Spleen (tissue), 13 donors: ENCODE measurements at places on chromosomes 7 and 10. TPM values are rescaled to one million over a fixed set of nuclear protein-coding genes. Genes with fewer than 3 reads are reported as not detected.

GRCh38 chr7:91537260-91538152 is 273.3 kb downstream of the FZD1 start:
- DNase-seq, result no peak

OR2A12 gene
- not detected for total RNA-seq

IRF5 gene
- total RNA-seq, result 48.2 TPM

SUPV3L1 gene
- total RNA-seq, result 24.2 TPM

LIPJ gene
- total RNA-seq, result 0.21 TPM

DNA sequence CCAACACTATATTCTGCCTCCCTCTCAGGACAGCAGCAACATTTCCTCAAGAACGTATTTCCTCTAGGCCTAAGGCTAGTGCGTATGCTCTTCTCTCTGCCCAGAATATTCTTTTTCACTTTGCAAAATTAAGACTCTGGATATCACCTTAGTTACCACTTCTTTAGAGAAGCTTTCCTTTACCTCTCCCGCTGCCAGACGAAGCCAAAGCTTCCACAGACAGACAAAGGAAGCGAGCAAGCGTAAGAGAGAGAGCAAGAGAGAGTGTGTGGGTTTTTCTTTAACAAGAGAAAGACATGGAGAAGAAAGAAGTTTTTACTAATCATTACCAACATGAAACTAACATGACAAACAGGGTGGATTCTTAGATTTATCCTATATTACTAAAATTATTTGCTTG is 64.1 kb downstream of the P4HA1 start:
- no peak for DNase-seq

- DNase-seq, result no peak
Measured at GRCh38 chr10:28842321-28842720, 165.0 kb downstream of the BAMBI start.

TAX1BP1 gene
- 117 TPM for total RNA-seq

- peak; percentile 89 for DNase-seq
Measured at GRCh38 chr10:97553575-97554031, 19.0 kb upstream of the ANKRD2 start.

DNA sequence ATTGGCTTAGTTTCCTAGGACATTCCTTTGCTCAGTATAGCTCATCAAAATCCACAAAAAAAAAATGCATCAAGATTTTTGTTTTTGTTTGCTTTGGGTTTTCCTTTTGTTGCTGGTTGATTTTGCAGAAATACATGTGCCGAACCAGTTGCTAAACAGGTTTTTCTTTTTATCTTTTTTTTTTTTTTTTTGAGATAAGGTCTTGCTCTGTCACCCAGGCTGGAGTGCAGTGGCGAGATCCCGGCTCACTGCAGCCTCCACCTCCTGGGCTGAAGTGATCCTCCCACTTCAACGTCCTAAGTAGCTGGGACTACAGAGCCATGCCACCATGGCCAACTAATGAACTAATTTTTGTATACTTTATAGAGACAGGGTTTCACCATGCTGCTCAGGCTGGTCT is 8.3 kb downstream of the CSTF2T start:
- DNase-seq, result no peak

DNA sequence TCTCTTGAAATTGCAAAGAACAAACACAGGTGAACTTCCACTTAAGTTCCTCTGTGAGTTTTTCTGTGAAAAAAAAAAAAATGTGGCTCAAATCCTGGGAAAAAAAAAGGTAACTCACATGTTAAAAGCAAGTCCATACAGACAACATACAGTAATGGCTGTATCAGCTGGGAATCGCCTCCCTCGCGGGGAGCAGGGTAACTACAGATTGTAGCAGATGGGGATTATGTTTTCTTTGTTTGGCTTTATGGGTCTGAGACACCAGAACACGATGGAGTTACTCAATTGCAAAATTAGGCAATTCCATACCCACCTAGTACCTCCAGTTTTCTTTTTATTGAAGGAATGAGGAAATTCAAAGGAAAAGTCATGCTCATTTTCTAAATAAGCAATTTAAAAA is 42.3 kb downstream of the FEZF1 start:
- DNase-seq, result no peak

MOGAT3 gene
- not detected for total RNA-seq

- DNase-seq, result no peak
Measured at GRCh38 chr7:4650433-4651047, 31.6 kb upstream of the FOXK1 start.

FAM180A gene
- total RNA-seq, result not detected

RPEL1 gene
- total RNA-seq, result not detected

DNA sequence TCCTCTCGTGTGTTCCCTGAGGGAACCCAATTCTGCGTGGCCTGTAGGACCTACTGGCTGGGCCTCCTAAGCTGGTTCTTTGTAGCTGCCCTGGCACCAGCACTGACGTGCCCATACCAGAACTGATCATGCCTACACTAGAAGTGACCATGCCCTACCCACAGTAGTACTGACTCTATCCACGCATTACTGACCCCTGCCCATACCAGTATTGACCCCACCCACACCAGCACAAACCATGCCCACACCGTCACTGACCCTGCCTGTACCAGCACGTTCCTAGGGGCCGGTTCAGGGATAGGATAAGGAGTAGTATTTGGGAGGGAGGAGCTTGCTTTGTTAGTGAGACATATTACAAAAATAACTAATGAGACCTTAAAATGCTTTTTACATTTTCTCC is 88.0 kb downstream of the DOCK1 start:
- DNase-seq, result no peak

GRCh38 chr10:607545-608185 is 81.8 kb downstream of the DIP2C start:
- DNase-seq, result peak; percentile 8

GRCh38 chr10:119786117-119786769 is 60.4 kb downstream of the INPP5F start:
- DNase-seq, result no peak

DNA sequence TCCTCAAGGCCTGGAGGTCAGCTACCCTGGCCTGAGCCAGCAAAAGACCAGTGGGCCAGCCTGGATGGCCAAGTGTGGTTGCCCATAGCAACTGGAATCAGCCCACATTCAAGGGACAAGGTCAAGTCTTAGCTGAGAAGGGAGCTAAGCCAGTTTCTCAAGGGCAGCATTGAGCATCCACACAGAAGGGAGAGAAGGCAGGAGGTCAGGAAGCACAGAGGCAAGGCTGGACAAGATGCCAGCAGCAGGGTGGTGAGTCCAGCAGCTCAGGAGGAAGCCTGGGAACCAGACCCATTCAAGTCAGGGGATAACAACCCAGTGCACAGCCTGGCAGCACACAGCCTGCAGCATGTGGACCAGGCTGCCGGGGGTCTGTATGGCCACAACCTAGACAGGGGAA is 54.0 kb upstream of the ZMIZ1 start:
- peak; percentile 62 for DNase-seq

- DNase-seq, result peak; percentile 51
Measured at GRCh38 chr10:70125918-70126552, 6.6 kb downstream of the AIFM2 start.

DNA sequence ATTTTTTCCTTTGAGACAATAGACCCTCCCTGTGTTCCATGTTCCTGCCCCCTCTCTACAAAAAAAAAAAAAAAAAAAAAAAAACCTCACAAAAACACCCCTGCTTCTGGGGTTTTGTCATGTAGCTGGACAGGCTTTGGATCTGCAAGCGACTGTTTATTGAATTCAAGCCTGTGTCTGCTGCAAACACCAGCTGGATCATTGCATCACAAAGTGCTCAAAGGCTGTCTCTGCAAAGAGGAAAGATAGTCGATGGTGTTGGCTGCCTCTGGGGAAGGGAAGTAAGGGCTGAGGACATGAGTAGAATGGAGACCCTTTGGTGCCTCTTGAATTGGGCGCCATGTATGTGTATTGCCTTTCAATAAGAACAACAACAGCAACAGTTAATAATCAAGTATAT is 471.2 kb downstream of the PLXNA4 start:
- no peak for DNase-seq

GRCh38 chr7:91713669-91714068 is 166.8 kb downstream of the MTERF1 start:
- DNase-seq, result no peak

DNA sequence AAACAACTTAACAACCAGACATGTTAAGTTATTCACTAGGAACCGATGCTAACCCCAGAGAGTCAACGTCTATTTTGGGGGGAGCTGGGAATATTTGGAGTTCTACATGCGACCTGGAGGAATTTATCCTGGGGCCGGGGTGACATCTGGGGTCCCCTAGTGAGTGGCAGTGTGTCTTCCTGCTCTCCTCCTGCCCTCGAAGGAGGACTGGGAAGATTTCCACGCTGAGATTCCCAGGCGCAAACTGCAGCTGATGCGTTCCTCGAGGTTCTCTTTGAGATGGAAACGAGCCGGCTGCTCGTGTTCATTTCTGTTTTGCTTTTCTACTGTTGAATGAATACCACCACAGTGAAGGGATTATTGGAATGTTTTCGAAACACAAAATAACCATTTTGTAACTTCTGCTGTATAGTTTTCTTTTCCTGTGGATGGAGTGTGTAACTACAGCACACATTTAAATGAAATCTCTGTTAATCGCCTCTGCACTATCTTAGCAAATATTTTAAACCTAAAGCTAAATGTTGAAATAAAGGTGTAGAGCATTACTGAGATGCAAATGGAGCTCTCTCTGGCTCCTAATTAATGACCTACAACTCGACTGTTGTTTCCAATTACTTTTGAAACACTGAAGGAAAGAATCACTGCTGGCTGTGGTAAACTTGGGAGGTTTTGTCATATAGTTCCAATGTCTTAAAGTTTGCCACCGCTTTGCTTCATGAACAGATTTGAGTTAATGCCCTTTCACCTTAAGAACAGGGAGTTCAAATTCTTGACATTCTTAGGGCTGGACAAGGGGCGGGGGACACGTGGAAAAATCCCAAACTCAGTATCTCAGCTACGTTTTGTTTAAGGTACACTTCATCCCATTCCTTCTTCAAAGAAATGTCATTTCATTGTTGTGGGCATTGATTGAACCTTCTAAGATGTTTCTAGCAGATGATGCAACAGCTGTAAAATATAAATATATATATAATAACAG is 21.1 kb downstream of the GATA3 start:
- DNase-seq, result no peak

- no peak for DNase-seq
Measured at GRCh38 chr10:124614003-124614659, 130.0 kb downstream of the FAM53B start.

GRCh38 chr7:983004-983615 is at the start of gene CYP2W1:
CYP2W1 (plus strand) TSS chr7:983181; CDS start chr7:983212, 31 bp downstream.
- DNase-seq, result no peak
